Kidney (tissue), 22 donors: ENCODE measurements at places on chromosomes 6 and 20. TPM values are rescaled to one million over a fixed set of nuclear protein-coding genes. Genes with fewer than 3 reads are reported as not detected.
A peak's percentile ranks its signal among the peaks of the same experiment; 100 is the strongest.

GRCh38 chr6:19369785-19370184 is 467.4 kb upstream of the ID4 start:
- no peak for DNase-seq

- peak; percentile 57 for DNase-seq
Observed at GRCh38 chr20:11952639-11953038, 34.9 kb downstream of the BTBD3 start.

- no peak for DNase-seq
Observed at GRCh38 chr6:26389349-26389894, 6.5 kb downstream of the BTN2A2 start.

DNA sequence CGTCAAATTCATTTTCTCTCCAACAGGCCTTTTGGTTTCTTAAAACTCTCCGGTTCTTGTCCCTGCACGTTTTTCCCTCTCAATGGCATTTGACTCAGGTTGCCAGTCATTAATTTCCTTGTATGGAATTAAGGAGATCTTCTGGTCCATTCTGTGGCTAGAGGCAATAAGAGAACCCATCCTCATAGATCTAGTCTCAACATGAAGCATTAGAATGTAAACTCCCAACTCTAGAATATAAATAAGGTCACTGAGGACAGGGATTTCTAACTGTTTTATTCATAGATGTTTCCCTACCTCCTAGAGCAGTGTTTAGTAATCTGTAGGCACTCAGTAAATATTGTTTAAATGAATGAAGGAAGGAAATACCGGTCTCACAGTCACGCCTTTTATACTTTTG is 185.2 kb upstream of the FLRT3 start:
- DNase-seq = no peak

DNA sequence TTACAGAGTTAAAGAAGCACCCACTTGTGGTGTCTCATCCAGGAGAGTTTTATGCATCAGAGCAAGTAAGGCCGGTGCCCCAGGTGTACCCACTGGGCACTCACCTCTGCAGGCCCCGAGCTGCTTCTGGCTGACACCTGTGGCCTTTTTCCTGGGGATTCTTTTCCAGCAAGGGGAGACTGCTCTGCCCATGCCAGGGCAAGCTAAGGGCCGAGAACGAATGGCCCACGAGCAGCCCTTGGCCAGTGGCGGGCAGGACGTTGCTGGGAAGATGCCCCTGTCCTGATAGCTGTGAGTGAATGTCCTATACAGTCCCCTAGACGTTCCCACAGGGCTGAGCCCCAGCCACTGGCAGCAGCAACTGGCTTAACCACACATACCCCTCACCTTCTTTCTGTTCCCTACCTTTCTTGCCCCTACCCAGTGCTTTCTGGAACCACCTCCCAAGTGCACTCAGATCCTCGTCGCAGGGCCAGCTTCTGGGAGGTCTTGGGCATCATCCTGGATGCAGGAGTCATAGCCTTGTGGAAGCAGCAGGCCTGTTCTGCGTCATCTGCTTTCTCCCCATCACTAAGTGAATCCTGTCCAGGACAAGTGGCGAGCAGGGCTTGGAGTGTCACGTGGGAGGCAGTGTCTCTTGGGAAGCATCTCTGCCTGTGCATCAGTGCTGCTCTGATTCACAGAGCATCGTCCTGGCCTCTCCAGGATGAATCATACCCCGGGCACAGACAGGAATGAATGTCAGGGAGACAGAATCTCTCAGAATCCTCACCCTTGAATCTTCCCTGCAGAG is 32.5 kb downstream of the SYNDIG1 start:
- DNase-seq = no peak

GRCh38 chr6:32655203-32655710 is 11.2 kb downstream of the HLA-DQB1 start:
- DNase-seq = no peak

- DNase-seq = peak; percentile 70
Observed at GRCh38 chr20:24048024-24048611, 59.5 kb upstream of the GGTLC1 start.

Gene RNF144B
- total RNA-seq = 153 TPM

Gene RHAG
- total RNA-seq = not detected
